ENCODE measurements at places on chromosomes 3 and 15. TPM values are rescaled to one million over a fixed set of nuclear protein-coding genes. Genes with fewer than 3 reads are reported as not detected.

DNA sequence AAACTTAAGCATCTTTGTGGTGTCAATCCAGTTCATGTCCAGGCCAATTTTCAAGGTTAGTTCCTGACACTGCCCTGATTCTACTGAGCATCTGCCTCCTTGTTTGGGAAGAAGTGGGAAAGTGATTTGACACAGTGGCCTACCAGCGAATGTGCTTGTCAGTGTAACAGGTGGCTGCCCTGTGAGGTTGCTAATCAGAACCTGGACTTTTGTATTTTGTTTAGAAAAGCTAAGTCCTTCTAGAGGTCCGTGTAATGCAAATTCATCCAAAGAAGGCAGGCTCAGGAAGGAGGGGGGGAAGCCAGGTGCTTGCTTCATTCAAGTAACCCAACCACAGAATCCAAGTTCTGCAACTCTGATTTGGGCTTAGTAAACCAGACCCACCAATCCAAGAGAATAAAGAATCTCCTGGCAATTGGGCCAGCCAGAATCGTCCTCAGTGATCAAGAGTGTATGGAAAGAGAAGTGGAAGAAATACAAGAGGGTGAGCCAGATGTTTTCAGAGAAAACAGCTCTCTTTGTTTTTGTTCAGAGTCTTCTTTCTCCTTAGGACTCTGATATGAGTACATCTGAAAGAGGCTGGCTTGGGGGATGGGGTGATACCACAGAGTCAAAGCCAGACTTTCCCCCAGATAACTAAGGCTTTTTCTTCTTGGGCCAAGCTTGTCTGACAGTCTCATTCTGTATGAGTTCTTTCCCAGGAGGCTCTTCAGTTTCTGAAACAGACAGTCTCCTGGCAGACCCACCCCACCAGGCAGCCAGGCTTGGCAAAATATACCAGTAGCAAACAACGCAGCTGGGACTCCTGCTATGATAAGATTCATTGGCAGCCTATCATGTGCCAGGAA is 508.9 kb upstream of the TBL1XR1 start:
- DNase-seq, result no peak

DNA sequence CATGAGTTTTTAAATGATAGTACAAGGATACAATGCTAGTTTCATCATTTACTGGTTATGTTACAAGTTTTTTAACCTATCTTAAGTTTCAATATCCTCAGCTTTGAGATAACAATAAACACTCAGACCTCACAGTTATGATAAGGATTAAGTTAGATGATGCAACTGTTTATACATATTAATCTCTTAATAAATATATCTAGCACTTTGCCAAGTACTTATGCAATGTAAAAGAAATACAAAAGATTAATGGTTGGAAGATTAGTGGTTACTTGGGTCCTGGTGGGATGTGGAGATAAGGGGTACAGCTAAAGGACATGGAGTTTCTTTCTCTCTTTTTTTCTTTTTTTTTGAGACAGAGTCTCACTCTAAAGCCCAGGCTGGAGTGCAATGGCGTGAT is 12.0 kb downstream of the SPPL2A start:
- DNase-seq, result no peak

- DNase-seq, result no peak
Measured at GRCh38 chr3:99950921-99951320, 133.3 kb downstream of the CMSS1 start.

DNA sequence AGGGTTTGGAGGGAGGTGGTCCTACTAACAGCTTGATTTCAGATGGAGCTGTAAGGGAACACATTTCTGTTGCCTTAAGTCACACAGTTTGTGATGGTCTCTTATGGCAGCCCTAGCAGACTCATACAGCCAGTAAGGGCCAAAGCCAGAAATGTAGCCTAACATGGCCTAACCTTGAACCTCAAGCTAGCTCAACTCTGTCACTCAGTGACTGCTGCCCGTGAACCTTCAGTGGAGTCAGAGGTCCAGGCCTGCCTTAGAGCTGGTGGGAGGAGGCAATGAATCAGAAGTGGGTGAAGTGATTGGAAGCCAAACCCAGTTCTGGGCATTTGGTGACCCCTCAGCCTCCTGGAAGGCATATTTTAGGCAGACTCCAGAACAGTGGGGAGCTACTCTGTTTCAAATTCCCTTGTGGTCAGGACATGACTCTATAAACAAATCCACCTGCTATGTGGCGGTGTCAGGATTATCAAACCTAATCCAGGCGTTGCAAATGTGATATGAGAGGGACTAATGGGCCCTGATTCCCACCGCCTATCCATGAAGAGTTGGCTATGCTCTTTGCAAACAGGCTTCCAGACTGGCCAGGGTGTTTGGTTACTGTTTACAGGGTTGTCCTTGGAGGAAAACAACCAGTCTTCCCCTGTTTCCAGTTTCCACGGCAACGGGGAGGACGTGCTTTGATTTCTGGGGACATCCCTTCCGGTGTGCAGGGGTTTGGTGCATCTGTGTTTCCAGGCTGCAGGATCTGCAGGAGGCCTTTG is 105.9 kb upstream of the AGBL1 start:
- no peak for DNase-seq

DNA sequence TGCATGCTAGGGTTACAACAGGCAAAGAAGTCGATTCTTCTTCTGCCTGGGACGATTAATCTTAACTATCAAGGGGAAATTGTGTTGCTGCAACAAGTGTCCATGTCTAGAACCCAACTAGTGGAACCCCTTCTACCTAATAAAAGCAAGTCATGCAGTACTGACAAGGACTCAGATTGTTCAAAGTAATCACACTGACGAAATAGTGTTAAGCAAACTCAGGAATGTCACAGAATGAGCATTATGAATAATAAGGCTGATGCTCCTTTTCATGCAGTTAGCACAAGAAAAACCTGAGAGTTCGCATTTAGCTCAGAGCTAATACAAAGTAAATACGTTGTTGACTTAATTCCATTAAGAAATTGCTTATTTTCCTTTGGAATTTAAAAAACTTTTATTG is 47.5 kb upstream of the TRIM42 start:
- DNase-seq, result no peak

DNA sequence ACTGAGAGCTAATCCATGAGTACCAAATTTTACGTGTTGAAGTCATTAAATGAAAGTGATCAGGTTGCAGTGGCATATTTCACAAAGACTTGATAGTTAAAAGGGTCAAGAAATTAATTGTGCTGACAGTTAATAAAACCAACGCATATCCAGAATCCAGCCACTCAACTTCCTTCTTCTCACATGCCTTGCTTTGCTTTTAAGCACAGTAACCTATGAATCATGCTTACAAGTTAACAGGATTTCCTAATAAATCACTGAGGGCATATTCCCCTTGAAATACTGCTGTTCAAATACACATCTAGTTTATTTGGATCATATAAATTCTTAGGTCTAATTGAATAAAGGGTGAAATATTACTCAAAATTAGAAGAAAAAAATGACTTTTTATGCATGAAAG is 801.5 kb upstream of the EPHA6 start:
- no peak for DNase-seq

- no peak for DNase-seq
Measured at GRCh38 chr3:149377408-149378364, at the start of gene TM4SF1. Gene TM4SF1, minus strand, starts transcription at chr3:149377649. Its CDS starts 102 bp downstream, at chr3:149377547.

GRCh38 chr3:126110431-126111125 is 26.7 kb upstream of the SLC41A3 start:
- DNase-seq, result no peak

DNA sequence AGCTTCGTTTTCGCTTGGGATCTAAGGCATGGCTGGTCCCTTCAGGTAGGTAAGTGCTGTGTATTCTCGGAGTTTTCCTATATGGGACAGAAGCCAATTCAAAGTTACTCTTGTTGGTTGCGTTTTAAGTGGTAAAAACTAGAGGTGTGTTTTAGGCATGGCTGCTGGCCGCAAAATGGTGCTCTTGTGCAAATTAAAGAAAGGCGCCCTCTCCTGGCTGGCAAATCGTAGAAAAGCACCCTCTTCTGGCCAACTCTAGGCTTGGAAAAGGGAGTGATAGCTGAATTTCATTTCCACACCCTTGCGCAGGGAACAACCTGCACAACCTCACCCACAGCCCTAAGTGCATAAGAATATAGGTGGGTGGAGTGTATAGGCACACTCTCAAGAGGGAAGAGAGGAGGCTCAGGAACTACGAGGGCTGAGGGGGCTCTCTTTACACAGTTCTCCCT is 23.5 kb downstream of the DRD3 start:
- DNase-seq, result peak; percentile 24

GRCh38 chr15:56667517-56667916 is 65.8 kb downstream of the ZNF280D start:
- DNase-seq, result no peak

DNA sequence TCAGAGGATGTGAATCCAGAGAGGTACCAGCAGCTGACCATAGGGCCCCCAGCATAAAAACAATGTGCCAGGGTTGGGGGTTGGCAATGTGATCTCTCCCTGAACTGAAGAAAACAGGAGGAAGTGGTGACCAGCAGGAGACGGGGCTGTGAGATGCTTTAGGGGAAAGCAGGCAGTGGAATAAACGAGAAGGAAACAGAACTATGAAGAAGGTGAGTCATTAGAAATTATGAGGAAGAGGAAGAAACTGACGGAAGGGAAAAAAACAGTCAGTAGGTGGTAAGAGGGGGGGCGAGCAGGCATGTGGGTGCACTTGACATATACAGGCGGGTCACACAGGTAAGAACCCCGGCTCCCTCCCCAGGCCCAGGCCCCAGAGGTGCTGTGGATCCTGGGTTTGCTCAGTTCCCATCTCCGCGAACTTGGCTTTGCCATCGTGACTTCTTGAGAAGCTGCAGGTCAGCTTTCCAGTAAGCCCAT is 42.2 kb upstream of the B3GNT5 start:
- no peak for DNase-seq

The TGM4 gene
- total RNA-seq, result not detected

The CTXN2 gene
- not detected for total RNA-seq

The RAB6B gene
- 2.6 TPM for total RNA-seq
